Activated naive CD4-positive, alpha-beta T cell (primary cell): ENCODE measurements at places on chromosomes 5 and 9.

DNA sequence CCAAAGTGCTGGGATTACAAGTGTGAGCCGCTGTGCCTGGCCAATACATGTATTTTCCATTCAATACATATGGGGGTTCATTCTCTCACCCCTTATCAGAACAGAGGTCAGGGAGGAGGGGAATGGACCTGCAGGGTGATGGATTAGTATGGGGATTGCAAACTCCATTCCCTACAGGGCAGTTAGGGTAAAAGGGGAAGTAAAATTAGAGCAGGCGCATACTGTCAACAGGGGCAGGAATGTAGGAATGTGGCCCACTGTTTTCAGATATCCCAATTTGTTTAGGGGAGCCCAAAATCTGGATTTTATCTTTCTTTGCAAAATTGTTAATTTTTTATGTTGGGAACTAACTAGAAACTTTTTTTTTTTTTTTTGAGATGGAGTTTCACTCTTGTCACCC, 46.4 kb upstream of the SLC44A1 start:
- DNase-seq = no peak

DNA sequence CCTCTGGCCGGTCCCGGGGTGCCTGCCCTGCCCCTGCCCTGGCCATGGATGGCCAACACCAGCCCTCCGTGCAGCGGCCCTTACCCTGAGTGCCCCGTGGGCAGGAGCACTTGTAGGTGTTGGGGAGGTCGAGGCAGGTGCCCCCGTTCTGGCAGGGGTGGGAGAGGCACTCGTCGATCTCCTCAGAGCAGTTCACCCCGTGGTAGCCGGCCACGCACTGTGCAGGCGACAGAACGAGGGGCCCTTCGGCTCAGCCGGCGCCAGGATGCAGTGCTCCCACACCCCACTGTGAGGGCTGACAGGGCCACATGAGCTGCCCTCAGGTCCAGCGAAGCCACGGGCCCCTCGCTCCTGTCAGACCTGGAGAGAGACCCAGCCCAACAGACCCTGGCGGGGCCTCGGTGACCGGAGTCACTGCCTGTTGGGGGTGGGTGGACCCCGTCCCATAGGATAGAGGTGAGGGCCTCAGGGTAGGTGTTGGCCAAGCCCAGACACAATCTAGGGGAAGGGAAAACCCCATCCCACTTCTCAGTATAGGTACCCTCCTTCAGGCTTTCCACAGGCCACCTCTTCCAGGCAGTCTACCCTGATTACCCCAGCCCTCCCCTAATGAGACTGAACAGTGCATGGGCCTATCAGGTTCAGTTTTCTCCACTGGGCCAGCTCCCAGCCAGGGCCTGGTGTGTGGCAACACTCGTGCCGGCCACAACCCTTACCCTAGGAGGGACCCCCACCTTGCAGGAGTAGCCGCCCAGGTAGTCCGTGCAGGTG, 24.6 kb upstream of the SEC16A start:
- DNase-seq = no peak

DNA sequence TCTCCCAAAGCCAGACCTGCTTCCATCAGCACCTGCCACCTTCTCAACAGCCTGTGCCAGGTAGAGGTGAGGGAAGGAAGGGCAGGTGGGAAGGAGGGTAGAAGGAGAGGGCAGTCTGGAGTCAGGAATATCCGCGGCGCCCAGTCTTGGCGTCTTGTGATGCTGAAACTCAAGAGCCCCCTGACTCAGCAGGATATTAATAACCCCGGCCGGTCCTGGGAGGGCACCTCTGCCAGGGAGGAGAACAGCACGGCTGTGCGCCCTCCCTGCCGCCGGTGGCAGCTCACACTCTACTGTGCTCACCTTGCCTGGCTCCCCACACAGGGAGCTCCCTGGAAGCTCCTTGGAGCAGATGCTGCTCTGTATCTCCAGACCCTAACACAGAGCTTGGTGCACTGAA, 11.6 kb upstream of the NTNG2 start:
- DNase-seq = no peak

- no peak for DNase-seq
Observed at GRCh38 chr9:134329886-134330285, 3.6 kb downstream of the RXRA start.

- no peak for DNase-seq
Observed at GRCh38 chr5:96627792-96628398, 34.3 kb upstream of the CAST start.
